ENCODE measurements at places on chromosomes 2 and 18.

DNA sequence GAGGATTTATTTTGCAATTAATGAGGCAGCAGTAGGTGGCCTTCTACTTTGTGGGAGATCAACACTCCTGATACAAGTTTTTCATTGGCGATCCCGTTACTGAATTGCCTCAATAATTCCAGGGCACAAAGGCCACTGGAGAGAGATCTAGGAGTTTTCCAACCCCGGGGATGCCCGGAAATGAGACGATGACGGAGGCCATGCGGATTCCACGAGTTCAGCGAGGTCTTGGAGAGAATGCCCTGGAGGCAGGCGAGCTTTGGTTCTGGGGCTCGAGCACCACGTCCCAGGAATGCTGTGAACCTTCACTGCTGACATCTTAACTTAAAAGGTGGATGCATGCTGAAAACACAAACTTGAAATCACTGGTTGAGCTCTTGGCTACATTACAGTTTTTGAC is 74.2 kb downstream of the LDLRAD4 start:
- DNase-seq, result no peak

DNA sequence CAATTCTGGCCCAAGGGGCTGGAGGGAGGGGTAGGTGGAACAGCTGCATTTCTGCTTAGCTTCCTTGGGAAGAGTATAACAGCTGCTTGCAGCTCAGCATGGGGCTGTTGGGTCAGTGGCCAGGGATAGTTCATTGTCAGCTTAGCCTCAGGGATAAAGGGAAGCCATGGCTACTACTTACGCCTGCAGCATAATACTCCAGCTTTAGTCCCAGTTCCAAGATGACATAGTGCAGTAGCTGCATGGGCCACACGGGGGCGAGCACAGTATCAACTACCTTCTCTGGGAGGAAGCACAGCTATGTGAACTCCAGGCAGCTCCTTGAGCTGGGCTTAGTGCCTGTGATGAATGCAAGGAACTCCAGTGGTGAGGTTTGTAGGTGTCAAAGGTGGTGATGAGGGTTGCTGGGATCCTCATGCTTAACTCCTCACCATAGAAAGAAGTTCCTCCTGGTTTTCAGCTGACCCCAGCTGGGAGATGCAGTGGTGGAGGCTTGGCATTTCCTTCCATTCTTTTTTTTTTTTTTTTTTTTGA is 35.4 kb upstream of the RHOB start:
- DNase-seq, result peak; percentile 68

DNA sequence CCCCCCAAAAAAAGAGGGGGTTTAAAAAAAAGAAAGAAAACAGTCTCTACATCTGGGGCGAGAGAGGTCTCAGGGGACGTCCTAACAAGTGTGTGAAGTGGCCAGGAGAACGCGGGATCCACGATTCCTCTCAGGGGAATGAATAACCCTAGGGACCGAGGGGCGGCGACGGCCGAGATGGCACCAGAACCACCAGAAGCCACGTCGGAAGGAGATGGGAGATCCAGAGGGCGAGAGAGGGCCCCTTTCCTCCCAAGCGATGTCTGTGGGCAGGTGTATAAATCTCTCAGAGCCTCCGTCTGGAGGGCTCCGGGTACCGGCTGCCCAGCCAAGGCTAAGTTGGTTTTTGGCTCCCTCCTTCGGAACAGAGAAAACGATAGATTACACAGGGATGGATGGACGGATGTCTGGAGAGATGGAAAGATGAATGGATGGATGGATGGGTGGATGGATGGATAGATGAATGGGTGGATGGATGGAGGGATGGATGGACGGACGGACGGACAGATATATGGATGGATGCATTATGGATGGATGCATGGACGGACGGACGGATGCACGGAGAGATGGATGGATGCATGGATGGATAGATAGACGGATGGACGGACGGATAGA is 1.7 kb downstream of the EPHA4 start:
- DNase-seq, result no peak

DNA sequence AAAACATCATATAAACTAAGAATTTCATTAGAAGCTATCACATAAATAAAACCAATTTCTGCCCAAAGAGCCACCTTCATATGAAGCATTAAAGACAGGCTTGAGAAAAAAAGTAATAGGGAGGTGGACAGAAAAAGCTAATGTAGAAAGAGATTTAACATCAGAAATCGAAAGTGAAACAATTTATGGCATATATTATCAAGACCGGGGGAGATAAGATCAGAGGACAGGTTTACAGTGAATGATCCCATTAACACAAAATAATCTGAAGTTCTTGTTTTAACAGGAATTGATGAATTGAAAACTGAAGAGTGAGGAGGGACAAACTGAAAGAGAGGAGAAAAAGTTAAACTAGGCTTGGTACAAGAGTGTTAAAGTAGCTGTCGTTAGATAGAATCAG is 786.3 kb upstream of the FSHR start:
- peak; percentile 36 for DNase-seq

GRCh38 chr2:238694922-238695321 is 153.0 kb upstream of the TWIST2 start:
- no peak for DNase-seq

DNA sequence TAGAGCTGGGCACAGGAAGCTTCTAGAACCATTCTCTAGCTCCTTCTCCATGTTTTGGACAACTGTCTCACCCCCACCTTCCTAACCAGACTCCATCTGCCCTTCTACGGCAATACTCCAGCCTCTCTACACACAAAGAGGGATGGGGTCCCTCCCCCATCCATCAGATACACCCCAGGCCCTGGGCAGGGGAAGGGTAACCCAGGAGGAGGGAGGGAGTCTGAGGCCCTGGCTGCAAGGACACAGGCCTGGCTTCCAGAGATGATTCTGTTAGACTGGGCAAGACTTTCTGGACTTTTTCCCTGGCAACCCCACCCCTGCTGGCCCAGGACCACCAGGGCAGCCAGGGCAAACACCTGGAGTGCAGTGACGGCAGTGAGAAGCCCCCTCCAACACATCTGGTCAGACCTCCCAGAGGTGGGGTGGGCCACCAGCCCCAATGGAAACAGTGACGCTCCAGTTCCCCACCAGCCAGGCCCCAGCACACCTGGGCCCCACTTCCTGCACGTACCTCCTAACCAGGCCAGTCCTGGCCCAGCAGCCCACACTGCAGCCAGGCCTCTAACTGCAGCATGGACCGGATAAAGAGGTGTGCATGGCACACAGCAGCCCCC is 6.5 kb downstream of the CYP26B1 start:
- no peak for DNase-seq

- no peak for DNase-seq
These were observed 59.6 kb downstream of the CABYR start for GRCh38 chr18:24198461-24198860.

DNA sequence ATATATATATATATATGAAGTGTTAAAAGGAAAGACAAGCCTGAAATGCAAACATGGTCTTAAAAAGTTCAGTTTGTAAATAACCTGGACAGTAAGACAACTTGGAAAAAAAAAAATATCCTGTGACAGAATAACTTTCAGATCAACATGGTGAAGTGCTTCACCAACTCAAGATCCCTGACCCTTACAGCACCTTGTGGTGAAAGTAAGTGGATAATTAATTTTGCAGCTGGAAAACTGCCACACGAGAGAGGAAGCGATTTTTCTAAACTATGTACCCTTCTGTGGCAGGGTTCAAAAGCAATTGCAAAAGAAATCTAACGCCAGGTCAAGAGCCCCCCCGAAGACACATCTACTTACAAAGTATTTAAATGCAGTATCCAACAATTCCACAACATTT is 95.8 kb downstream of the PAX3 start:
- DNase-seq, result no peak

DNA sequence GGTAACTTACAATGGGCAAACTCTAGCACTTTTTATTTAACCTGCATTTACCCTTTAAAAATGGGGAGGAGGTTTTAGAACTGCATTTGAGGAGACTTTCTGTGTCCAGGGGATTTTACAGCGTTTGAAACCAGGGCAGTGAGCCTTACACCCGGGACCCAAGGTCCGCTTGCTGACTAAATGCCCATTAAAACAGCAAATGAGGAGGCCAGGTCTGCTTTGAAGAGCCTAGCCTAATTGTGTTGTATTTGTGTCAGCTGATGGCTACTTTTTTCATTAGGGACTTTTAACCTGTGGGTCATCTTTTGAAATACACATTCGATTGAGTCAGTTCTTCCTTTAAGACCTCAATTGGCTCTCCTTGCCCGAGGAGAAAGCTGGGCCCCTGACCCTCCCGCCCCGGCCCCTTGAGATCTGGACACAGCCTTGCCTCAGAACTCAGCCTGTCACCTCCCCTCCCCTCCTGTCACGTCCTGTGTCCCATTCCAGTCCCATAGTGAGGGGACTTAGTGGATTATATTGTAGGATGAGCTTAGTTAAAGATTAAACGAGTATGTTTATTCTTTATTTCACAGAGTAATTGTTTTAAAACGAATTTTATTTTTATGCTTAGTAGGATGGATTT is 69.0 kb downstream of the KLHL29 start:
- DNase-seq, result no peak

GRCh38 chr2:9430316-9431293 is 7.2 kb downstream of the CPSF3 start:
- DNase-seq, result no peak

DNA sequence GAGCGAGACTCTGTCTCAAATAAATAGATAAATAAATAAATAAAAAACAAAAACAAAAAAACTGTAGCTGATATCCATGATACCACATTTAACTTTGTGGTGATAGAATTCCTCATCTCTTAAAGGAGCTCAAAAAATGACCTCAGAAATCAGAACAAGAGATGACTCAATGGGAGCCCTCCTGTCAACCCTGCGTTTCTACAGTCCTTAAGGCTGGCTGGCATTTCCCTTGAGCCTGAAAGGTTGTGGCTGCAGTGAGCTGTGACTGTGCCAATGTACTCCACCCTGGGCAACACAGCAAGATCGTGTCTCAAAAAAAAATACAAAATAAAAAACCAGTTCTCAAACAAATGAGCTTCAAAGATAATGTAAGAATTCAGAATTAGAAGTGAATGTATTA is 40.4 kb downstream of the CHST9 start:
- DNase-seq, result no peak

- no peak for DNase-seq
These were observed 62.1 kb downstream of the DPP4 start for GRCh38 chr2:162011706-162012564.

DNA sequence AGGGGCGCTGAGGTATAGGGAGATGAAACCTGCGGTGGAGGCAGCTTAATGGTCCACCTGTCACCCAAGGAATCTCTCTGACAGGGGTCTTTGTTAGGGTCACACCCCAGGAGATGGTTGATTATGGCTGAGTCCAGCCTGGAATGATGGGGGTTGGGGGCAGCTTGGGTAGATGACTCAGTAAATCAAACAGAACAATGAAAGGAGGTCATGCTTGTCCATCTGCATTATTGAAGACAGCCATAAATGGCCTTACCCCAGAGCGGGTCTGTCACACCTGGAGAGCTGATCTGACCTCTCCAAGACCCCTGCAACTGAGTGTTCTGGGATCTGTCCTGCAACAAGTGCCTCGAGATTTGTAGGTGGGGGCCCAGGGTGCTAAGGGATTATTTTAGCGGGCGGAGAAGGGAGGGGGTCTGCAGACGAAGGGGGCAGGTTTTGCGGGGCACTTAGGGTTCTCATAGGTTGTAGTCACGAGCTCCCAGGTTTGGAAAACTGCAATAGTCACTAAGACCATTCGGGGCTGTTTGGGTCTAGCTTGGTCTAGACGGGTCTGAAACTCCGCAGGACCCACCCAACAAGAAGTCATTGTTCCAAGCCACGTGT is 771 bp upstream of the IGFBP2 start:
- DNase-seq, result no peak

GRCh38 chr2:29247336-29247914 is 132.2 kb downstream of the CLIP4 start:
- DNase-seq, result no peak

GRCh38 chr2:223936862-223937326 is 8.2 kb downstream of the WDFY1 start:
- DNase-seq, result no peak

DNA sequence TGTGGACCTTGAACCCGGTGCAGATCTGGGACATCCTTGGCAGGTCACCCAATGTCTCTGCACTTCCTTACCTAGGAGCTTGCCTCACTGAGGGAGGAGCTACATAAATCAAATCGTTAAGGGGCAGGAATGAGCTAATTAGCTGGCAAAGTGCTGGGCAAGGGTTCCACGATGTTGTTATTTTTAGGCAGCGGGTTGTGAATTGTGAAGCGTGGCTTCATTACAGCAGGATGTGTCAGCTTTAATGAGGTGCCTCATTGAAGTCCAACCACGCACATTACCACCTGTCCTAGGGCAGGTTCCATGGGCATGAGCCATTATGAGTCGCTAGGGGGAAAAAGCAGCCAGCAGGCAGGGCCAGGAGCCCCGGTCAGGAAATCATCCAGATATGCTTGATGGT is 127.0 kb upstream of the AGAP1 start:
- peak; percentile 30 for DNase-seq

- no peak for DNase-seq
These were observed 1.6 kb downstream of the LRATD1 start for GRCh38 chr2:14634182-14634488.

DNA sequence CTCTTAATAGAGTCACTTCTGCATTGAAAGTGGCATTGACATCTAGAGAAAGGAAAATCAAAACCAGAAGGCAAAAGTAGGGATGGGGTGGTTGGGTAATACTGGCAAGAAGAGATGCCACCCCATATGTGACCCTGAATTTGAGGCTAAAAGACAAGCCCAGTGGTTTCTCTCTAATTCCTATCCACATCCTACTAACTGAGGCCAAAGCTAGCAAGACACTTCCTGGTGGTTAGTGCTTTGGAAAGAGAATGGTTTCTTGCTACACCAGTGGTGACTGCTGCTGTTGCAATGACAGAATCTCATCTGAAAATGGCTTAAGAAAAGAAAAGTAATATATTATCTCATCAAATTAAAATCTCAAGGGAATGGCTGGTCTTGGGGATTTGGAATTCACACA is 640.6 kb downstream of the EPHA4 start:
- no peak for DNase-seq

DNA sequence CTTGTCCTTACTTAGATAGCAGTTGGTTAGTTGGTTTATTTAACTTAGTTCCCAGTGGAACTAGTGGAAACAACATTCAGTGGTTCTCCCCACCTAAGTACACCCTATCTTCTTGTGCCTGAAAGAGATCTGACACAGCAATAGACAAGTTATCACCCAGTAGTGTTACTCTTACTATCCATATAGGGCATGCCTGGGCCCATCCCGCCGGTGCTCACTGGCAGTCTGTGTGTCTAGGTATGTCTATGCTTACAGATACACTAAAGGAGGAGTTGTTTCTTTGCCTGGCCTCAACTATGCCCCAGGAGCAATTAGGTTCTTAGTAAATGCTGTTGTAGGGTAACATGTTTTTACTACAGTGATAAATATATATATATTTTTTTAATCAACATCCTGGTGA is 12.0 kb upstream of the NRP2 start:
- DNase-seq, result no peak

- peak; percentile 30 for DNase-seq
These were observed 119.3 kb downstream of the STPG4 start for GRCh38 chr2:47035615-47036488.

GRCh38 chr18:8375249-8375648 is 234.0 kb upstream of the RAB12 start:
- DNase-seq, result peak; percentile 30

DNA sequence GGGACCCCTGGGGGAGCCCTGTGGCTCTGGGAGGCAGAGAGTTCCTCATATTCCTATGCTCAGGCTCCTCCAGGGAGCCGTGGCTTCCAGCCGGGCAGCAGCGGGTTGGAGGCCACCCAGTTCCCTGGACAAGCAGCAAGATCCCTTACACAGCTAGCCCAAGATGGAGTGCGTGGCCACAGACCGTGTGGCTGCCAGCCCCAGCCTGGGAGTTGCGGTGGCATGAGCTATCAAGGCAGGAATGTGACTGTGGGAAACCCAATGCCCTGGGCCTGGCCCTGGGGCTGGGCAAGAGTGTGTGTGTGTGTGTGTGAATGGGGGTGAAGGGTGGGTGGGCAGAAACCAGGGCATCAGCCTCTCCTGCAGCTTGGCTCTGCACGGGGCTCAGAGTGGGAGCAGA is 130.5 kb downstream of the DYSF start:
- no peak for DNase-seq
